ENCODE measurements at places on chromosomes 7 and 10. TPM values are rescaled to one million over a fixed set of nuclear protein-coding genes. Genes with fewer than 3 reads are reported as not detected.

Gene VWC2
- total RNA-seq = not detected

Gene HSPB1
- total RNA-seq = 36.2 TPM

Gene HEPACAM2
- under 0.01 TPM for total RNA-seq

Gene ZNF117
- 5.6 TPM for total RNA-seq

Gene SPDYE6
- not detected for total RNA-seq

Gene CPA2
- under 0.01 TPM for total RNA-seq

Gene FRAT1
- 2.8 TPM for total RNA-seq

Gene CABCOCO1
- total RNA-seq = 0.26 TPM

Gene DEPP1
- 97.3 TPM for total RNA-seq
